ENCODE measurements at places on chromosomes 13 and 19.
A peak's percentile ranks its signal among the peaks of the same experiment; 100 is the strongest.

- no peak for DNase-seq
Observed at GRCh38 chr19:5115771-5116202, 146.9 kb downstream of the KDM4B start.

- DNase-seq = no peak
Observed at GRCh38 chr13:100848304-100848703, 173.7 kb upstream of the TMTC4 start.

DNA sequence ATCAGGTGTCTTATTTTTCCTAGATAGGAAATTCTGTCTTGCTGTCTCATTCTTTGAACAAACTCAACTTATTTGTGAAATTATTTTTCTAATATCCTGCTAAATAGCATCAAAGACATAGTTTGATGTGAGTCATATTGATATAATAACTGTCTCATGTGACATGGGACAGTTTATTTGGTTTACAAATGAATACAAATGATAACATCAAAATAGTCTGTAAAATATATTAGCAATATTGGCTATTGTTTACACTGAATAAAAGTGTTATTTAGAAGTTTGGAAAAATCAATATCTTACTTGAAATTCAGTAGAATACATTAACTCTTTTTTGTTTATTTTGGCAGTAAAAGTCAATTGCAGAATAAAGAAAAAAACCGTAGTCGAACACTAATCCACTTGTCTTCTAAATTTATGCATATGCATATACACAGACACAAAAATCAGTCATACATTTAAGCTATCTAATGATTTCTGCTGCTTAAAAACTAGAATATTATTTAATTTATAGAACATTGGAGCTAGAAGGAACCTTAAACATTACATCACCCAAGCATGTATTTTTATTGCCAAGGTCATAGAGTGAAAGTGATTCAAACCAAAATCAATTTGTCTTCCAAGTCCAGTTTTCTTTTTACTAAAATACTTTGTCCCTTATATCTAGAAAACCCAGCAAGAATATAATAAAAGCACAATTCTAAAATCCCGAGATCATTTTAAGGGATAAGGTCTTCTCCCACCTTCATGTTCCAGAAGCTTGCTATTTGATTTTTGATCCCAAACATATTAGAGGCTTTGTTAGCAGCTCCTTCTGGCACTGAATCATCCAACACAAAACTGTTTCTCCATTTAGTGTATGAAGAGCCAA is 776.5 kb upstream of the SLITRK1 start:
- DNase-seq = no peak

- DNase-seq = no peak
Observed at GRCh38 chr13:75760131-75761021, 124.2 kb downstream of the LMO7 start.

- no peak for DNase-seq
Observed at GRCh38 chr19:29537601-29538000, 11.8 kb downstream of the VSTM2B start.

GRCh38 chr13:102909971-102910370 is 64.1 kb downstream of the ERCC5 start:
- DNase-seq = no peak

GRCh38 chr13:70042193-70042592 is 65.4 kb upstream of the ATXN8OS start:
- DNase-seq = no peak

GRCh38 chr19:8044018-8044417 is 8.5 kb upstream of the CCL25 start:
- DNase-seq = no peak

DNA sequence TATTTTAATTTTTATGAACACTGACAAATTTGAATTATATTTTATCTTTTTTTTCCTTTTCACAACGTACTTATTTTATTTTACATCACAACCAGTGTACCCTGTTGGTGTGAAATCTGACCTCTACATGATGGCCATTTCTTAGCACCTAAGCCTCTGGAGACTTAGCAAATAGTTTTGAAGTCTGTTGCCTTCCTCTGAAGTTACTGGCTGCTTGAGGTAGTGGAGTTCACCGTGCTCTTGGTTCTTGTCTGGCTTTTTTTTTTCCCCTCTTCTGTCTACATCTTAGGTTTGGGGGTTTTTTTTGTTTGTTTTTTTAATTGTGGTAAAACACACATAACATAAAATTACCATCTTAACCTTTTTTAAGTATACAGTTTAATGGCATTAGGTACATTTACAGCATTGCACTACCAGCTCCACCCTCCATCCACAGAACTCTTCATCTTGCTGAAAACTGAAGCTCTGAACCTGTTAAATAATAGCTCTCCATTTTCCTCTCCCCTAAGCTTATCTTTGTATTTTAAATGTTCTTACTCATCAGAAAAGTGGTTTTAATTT is 94.1 kb upstream of the MLNR start:
- no peak for DNase-seq

DNA sequence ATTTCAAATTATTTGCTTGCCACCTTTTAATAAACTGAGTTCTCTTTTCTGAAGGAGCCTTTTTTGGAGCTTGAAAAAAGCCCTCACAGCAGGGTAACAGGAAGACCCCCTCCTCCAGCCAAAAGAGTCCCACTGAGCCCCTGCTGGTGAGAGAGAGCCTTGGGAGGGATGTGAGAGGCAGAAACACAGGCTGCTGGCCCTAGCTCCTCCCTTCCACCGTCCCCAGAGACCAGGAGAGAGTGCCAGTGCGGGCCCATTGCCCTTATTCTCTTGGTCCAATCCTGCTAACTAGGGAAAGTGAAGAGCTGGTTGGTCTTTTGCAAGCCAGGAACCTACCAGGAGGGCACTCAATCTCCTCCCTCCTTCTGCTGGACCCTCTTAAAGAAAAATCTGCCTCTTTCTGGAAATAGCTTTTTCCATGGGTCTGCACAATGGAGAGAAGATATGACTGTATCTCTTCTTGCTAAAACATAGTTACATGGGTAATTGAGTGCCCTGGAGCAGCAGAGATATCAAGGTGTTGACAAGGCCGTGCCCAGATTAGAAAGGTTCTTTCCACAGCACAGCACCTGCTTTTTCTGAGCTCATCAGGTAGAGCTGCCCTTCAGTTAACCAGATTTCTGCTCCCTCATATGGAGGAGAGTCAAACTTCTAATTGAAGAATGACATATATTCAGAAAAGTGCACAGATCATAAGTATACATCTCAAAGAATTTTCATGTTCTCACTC is 113.9 kb downstream of the LRCH1 start:
- DNase-seq = no peak

GRCh38 chr19:38911388-38912001 is 491 bp downstream of the CCER2 start:
- no peak for DNase-seq

DNA sequence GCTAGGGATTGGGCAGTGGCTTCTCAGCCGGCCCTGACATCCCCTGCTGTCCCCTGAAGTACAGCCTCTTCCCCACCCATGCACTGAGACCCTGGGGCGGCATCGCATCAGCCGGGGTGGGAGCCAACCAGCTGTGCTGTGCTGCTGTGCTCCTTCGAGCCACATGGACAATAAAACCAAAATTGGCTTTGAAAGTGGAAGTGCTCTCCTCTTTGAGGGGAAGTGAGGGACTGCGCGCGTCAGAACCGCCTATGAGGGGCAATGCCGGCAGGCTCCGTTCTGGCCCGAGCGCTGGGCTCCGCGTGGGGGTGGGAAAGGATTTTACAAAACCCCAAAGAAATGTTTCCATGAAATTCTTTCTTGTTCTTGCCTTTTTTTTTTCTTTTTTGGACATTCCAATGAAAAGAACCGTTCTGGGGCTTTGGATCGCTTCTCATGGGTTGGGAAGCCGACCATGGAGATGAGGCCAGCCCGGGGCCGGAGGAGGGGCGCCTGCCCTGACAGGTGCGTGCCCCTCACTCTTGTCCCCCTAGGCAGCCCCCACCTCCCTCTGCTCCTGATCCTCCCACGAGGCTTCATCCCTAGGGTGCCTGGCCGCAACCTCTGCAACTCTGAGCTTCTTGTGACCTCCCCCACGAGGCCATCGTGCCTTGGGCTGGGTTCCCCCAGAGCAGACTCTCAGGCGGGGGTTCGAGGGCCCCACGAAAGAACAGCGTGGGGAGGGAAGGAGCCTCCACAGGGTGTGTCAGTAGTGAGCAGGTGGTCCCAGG is 22.6 kb downstream of the KLHL26 start:
- DNase-seq = peak; percentile 79

- no peak for DNase-seq
Observed at GRCh38 chr13:27022571-27023311, 148.9 kb downstream of the USP12 start.

GRCh38 chr13:86839221-86839620 is 832.0 kb upstream of the SLITRK5 start:
- no peak for DNase-seq
